ENCODE measurements at places on chromosomes 12 and 14.

DNA sequence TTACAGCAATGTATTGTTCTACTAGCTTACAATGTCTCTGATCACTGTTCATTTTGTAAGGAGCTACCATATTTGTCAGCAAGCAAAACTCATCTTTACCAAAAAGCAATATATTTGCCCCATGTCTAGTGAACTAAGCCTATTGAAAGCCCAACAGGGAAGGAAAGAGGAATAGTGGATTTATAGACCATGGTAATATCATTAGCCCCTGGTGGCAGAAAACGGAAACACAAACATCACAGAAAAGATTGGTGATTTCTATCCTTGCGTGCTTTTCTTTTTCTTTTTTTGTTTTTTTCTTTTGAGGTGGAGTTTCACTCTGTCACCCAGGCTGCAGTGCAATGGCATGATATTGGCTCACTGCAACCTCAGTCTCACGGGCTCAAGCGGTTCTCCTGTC lies 1562.4 kb upstream of the TMEM132C start:
- no peak for DNase-seq

DNA sequence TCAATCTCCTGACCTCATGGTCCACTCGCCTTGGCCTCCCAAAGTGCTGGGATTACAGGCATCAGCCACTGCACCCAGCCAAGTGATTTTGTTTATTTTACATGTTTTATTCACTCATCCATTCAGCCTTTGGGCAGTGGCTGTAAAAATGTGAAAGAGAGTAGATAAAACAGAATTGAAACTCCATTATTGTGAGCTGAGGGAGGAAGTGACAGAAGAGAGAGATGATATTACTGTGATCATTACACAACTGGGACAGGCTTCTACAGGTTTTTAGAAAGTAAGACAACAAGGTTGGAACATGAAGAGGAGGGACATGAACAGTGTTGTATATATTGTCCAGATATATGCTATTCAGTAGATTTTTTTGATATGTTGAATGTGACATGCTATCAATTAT lies 25.0 kb downstream of the CREBL2 start:
- no peak for DNase-seq

- no peak for DNase-seq
These were observed 222.9 kb downstream of the ZFP36L1 start for GRCh38 chr14:68569970-68570409.

DNA sequence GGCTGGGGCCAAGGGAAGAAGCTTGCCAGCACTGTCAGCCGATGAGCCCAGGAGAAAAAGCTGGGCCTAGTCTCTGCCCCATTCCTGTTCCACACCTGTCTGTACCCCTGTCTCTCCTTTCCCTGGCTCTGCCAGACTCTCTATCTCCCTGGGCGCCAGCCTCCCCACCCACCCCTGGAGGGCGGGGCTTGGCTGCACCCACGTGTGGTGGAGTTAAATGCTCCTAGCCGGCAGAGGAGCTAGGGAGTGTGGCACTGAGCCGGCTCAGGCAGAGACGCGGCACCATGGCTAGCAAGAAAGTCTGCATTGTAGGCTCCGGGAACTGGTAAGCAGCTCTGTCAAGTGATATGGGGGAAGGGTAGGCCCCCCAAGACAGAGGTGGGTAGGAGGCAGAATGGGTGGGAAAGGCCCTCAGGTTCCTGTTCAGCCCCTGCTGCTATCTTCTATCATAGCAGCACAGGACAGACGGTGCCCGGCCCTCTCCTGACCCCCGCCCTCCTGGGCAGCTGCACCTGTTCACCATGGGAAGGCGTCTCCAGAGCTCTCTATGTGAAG lies at the start of gene GPD1:
TSS of gene GPD1 (plus strand) at position 242 of the 555 bp plus-strand sequence. CDS start at position 285, 43 bp downstream.
- DNase-seq, result peak; percentile 44

DNA sequence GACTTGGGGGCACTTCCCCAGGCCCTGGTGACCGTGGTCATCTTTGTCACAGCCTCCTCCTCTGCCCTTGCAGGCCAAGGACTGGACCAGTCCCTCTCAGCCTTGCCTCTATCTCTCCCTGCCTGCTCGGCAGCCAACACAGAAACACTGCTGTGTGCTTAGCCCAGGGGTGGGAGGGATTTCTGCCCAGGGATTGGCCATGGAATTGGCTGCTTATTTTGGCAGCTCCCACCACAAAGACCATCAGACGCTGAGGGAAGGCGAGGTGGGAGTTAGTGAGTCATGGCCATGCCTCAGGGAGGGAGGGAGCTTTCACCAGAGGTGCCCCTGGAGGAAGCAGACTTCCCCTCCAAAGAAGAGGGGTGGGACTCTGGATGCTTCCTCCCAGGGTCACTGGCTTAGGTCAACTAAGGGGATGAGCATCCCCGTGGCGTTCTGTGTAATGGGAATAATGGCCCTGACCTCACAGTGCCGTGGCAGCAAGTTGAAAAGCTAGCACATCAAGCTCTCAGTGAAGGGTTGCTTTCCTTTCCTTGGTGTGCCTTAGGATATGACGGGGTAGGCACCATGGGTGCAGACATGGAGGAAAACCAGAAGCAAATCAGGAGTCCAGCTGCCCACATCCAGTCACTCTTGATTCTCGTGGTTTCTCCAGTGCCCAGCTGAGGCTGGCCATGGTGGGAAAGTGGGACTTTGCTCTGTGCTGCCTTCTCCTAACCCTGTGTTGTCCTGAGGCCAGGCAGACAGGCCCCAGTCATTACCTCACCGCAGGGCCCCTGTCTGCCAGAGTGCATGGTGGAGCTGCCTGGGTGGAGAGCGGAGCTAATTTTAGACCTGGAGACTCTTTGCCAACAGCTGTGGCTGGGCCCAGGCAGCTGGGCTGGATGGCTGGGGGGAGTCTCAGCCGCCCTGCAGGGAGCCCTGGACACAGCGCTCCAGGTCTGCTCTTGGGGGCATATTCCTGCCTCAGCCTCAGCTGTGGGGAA lies 21.4 kb downstream of the B4GALNT3 start:
- DNase-seq, result no peak

DNA sequence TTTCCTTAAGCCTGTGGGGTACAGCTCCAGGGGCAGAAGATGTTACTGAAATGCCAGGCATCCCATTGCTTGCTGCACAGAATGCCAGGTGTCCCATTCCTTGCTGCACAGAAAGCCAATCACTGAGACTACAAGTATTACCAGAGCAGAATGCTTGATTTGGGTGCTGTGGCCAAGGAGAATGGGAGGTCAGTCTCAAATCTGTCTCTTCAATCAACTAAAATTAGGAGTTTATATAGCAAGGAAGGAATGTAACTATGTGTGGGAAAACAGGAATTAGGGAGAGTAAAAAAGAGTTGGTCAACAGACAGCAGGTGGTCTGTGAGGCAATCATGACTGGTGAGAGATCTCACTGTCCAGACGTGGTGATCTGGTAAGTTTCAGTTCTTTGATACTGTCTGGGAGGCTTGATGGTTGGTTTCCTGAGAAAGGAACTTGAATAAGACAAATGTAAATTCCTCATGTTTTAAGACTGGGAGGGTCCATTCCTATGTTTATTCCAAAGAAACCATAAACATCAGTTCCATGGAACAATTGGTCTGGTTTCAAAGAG lies 31.2 kb upstream of the VASH1 start:
- no peak for DNase-seq

- no peak for DNase-seq
These were observed at the start of gene SERPINA9 for GRCh38 chr14:94476023-94476422. SERPINA9 (minus strand) TSS chr14:94476197; CDS start chr14:94469840, 6,357 bp downstream.

Data from C1 segment of cervical spinal cord (tissue), 14 donors.